ENCODE measurements at places on chromosomes 1 and 21. TPM values are rescaled to one million over a fixed set of nuclear protein-coding genes. Genes with fewer than 3 reads are reported as not detected.

PPIAL4G gene
- not detected for total RNA-seq

C4BPA gene
- total RNA-seq: not detected

FAM167B gene
- total RNA-seq: 0.26 TPM

STIL gene
- 0.79 TPM for total RNA-seq

EPHB2 gene
- total RNA-seq: 10.0 TPM

SELENBP1 gene
- total RNA-seq: 7.0 TPM

OR2G6 gene
- not detected for total RNA-seq

FAM78B gene
- total RNA-seq: 0.13 TPM

LAPTM5 gene
- total RNA-seq: under 0.01 TPM

DNA sequence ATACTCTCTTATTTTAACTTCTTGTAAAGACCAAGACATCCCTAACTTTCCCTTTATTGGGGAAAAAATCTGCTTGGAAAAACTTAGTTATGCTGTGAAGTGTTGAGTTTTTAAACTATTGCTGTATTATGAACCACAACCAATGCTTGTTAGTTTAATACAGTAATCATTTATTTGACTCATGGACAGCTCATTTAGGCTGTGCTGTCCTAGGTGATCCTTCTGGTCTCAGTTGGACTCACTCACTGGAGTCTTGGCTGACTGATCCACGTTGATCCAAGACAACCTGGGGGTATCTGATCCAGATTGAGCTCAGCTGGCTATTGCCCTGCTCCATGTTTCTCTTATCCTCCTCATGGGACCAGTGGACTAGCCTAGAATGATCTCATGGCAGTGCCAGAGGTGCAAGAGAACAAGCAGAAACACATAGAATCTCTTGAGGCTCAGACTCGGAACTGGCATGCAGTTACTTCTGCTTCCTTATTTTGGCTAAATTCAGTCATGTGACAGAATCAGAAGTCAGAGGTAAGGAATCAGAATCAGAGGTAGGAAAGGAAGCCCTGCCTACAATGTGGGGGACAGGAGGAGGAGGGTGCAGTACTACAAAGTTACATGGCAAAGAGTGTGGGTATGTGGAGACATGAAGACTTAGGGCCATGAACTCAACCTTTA lies 156.5 kb downstream of the FGGY start:
- peak; percentile 64 for DNase-seq

DNA sequence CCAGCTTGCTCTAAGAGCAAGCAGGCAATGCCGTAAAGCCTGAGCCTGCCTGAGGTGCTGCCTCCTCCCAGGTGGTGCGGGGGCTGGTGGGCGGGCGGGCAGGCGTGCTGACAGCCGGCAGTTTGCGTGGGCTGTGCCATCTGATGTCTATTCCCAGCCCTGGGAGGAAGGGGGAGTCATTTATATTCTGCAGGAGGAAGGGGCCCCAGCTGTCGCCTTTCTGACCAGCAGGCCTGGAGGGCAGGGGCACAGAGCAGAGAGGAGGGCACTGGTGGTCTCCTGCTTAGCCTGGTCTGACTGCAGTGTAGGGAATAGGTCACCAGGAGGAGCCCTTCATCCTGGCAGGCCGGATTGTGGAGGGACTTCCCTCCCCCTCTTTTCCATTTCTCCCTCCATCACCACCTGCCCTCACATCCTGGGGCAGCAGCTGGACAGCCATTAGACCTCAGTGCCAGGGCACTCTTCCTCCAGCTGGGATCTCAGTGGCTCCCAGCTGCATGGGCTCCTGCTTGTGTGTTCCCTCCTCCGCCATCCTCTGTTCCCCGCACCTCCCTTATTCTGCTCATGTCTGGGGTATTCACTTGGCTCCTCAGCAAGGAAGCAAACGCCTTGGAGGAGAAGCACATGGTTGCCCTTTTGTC lies 4.4 kb downstream of the CYB561D1 start:
- no peak for DNase-seq

GRCh38 chr1:93959413-93959812 lies 50.2 kb upstream of the GCLM start:
- no peak for DNase-seq

DNA sequence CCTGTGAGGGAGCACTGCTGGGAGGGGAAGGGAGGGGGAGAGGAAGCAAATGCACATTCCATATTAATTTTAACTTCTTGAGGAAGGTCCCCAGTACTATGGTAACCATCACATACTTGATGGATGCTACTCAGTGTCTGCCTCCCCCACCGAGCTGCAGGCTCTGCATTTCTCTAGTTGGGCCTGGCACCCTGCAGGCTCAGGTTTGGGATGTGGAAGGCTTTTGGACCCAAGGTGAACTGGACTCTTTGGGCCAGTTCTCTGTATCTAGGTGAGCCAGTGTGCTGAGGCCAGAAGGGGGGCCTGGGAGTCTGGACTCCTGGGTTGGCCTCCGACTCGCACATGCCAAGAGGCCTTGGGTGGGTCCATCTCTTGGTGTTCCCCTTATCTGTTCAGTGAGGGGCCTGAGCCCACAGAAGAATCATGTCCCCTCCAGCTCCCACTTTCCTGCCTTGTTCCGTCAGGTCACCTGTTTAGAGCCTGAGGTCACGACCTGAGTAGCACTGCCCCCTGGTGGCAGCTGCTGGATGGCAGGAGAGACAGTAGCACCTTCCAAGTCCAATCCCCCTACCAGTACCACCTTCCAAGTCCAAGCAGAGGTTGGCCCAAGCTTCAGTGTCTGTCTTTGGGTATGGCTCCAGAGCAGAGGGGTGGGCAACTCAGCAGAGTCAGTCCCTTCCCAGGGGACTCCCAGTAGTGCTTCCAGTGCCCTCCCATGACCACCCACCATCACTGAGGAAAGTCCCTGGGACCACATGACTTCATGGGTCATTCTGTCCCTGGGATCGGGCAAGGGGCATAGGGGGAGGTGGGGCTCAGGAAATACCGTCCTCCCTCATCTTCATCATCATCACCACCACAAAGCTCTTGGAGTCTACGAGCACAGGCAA lies 241.8 kb downstream of the TRABD2B start:
- DNase-seq: peak; percentile 8

- no peak for DNase-seq
Observed at GRCh38 chr1:5907966-5908365, 84.3 kb downstream of the NPHP4 start.

DNA sequence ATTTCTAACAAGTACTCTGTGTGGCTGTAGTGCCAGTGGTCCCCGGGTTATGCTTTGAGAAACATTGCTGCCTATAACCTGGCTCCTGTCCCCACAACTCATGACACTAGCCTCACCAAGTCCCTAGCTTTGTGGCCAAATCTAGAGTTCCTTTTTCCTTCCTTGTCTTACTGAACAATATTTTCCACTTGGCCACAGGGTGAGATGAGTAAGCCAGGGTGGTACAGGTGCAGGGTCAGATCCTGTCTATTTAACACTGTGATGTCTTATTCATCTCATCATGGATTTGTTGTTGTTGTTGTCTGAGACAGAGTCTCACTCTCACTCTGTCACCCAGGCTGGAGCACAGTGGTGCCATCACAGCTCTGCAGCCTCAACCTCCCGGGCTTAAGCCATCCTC lies 18.6 kb downstream of the ARMH1 start:
- DNase-seq: no peak

- peak; percentile 10 for DNase-seq
Observed at GRCh38 chr1:217661407-217661806, 30.3 kb downstream of the SPATA17 start.

- DNase-seq: peak; percentile 56
Observed at GRCh38 chr1:212062832-212063438, 27.4 kb downstream of the DTL start.

DNA sequence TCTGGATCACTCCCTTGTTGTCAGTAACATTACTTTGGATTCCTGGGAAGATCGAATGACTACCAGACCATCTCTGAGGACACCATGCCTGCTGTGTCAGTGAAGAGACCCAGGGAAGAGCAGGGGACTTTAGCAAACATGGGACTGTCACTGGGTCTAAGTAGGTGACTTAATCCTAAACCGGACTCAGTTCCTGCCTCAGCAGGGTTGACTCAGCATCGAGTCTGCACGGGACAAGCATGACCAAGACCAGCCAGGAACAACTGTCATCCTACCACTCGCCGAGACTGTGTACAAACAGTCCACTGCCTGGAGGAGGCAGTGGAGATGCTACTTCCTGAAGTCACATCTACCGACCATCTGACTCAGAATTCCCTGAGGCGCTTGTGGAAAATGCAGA lies 53.2 kb upstream of the RAB4A start:
- DNase-seq: peak; percentile 32

DNA sequence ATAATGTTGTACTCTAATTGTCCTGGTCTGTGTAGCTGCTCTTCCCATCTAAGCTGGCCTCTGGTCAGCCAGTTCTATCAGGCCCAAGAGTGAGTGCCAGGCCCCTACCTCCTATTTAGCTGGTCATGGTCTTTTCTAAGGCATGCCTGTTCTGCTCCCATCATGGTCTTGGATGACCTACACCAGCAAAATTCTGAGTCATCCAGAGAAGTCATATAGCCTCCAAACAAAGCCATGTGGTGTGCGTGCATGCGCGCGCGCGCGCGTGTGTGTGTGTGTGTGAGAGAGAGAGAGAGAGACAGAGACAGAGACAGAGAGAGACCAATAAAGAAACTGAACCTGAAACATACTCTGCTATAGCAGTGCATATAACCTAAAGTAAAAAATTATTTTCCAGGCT lies 254.4 kb downstream of the BRINP2 start:
- no peak for DNase-seq

- DNase-seq: no peak
Observed at GRCh38 chr1:970242-970972, 4.1 kb downstream of the PLEKHN1 start.

DNA sequence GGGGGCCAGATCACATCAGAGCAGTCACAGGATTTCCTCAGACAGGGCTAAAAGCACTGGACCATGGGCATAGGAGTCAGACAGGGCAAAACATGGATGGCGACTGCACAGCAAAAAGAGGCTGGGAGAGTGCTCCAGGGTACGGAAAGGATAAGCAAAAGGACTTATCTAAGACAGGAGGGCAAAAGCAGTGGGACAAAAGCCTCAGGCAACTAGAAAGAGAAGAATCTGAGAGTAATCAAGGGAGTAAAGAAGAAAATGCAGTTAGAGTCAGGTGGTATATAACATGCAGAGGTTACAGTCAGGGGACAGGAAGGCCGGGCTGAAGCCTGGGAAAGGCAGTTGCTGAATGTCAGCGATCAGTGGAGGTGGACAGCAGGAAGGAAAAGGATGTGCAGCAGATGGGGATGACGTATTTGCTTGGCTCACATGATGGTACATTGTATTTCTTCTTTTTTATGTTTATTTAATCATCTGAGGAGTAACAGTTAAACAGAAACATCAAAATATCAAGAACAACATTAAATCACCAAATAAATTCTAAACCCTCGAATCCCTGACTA lies 63.1 kb upstream of the CNN3 start:
- no peak for DNase-seq

DNA sequence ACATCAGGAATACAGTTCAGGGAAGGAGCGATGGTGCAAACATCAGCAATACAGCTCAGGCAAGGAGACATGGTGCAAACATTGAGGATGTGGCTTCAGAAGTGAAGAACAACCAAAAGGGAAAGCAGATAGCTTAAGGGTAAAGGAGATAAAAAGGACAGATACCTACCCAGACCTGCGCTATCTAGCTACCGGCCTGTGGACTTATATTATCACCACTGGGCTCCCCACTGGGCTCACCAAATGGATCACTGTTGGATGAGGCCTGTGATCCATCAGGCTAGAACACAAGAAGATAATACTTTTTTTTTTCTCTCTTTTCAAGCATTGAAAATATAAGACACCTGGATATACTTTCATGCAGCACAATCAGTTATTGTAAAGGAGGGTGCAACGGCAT lies 44.7 kb upstream of the C8B start:
- no peak for DNase-seq

- DNase-seq: no peak
Observed at GRCh38 chr1:63010913-63011660, 227.2 kb downstream of the ATG4C start.

- DNase-seq: peak; percentile 16
Observed at GRCh38 chr1:224730965-224731364, 114.8 kb downstream of the CNIH3 start.

DNA sequence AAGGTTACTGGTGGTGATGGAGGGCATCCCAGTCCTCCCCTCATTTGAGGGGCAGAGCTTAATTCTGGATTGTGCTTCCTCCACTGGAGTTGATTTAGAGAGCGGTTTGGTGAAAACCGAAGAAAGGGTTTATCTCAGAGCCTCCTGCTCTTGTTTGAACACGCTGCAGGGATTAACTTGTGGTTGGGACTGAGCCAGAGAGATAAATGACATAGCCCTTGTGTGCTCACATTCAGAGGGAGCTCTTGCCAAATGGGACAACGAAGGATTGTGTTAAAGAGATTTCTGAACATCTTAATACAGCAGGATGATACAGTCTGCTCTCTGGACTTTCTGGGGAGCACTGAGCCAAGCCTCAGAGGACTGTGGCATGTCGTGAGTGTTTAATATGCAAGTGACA lies 308.2 kb downstream of the DISC1 start:
- DNase-seq: peak; percentile 73

GRCh38 chr21:26281506-26281905 lies 110.9 kb upstream of the APP start:
- DNase-seq: no peak

- no peak for DNase-seq
Observed at GRCh38 chr1:2971609-2972008, 49.7 kb upstream of the ACTRT2 start.

GRCh38 chr1:216207154-216207553 lies 216.1 kb downstream of the USH2A start:
- DNase-seq: no peak

- no peak for DNase-seq
Observed at GRCh38 chr1:170547255-170547654, 15.3 kb downstream of the GORAB start.

DNA sequence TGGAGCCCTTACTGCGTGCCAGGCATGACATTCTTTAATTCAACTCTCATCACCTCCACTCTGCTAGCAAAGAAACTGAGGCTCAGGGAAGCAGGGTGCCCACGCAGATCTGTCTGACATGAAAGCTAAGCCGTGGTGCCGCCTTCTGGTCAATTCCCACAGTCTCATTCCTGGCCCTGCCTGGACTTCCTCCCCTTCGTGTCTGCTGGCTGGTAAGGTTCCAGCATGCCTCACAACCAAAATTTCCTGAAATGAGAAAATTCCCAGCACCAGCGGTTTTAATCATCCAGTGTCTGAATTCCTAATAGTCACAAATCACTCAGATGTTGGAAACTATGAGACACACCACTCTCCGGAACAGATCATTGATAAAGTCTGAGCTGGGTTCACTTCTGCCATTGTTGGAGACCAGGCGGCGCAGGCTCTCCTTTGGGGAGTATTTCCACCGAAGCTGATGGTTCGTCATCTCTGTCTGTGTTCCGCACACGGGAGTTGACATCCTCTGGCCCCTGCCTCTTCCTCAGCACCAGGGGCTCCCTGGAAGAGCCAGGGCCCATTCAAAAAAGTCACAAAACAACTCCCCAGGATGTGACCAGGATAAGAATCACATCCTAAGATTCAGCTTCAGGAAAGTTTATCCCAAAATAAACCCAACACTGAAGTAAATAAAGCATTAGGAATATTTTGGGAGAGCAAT lies 167.7 kb downstream of the PLPP3 start:
- no peak for DNase-seq

- no peak for DNase-seq
Observed at GRCh38 chr1:83698644-83699043, 300.3 kb downstream of the TTLL7 start.
